ENCODE measurements at places on chromosomes 12 and 14.

- H3K36me3 ChIP-seq: peaks cover 3% of the 10 kb centered on the region
- no peak overlapping the region for H3K27ac ChIP-seq
- no peak overlapping the region for H3K4me3 ChIP-seq
- DNase-seq: no peak
- H3K27me3 ChIP-seq: no peaks in the 10 kb centered on the region
- no peaks in the 10 kb centered on the region for H3K4me1 ChIP-seq
Measured at GRCh38 chr14:30681752-30682355, 59.7 kb downstream of the SCFD1 start.

- no peaks in the 10 kb centered on the region for H3K27me3 ChIP-seq
- DNase-seq: no peak
- peaks cover 53% of the 10 kb centered on the region for H3K4me1 ChIP-seq
Measured at GRCh38 chr14:61561104-61561503, 134.2 kb upstream of the HIF1A start.

DNA sequence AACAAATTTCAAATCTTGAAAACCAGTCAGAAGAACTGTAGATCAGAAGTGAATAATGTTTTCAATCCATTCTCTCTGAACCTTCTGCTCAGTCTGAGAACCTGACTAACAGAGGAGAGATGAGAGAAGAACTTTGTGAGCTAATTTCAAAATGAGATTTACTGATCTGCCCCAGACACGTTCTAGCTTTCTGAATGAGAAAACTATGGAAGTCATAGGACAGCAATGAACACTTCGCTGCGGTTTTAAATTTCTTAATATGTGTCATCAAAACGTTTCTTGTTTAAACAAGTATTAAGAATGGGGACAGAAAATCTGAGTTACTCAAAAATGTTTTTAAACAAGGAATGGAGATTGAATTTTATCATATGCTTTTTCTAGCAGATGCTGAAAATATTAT lies 66.6 kb upstream of the FAR2 start:
- DNase-seq: no peak
- no peaks in the 10 kb centered on the region for H3K4me1 ChIP-seq
- no peak overlapping the region for H3K4me3 ChIP-seq
- H3K27me3 ChIP-seq: no peaks in the 10 kb centered on the region
- H3K36me3 ChIP-seq: no peaks in the 10 kb centered on the region

DNA sequence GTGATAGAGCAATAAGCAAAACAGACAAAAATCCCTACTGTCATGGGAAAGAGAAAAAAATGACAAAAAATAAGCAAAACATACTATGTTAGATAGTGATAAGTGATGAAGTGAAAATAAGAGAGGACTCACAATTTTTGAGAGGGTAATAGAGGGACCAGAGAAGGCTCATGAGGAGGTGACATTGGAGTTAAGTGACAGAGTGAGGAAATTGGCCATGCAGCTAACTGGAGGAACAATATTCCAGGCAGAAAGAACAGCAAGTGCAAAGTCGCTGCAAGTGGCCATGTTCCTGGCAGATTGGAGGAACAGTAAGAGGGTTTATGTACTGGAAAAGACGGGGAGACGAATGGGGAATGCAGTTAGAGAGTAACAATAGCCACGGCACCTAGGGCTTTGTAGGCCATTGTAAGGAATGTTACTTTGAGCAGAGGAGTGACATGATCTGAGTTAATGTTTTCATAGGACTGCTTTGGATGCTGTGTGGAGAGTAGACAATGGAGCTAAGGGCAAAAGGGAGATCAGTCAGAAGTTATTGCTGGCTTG lies 1.4 kb upstream of the SAV1 start:
- H3K4me1 ChIP-seq: peaks cover 17% of the 10 kb centered on the region
- peak overlapping the region; percentile 99 for H3K27ac ChIP-seq
- no peaks in the 10 kb centered on the region for H3K27me3 ChIP-seq
- no peaks in the 10 kb centered on the region for H3K36me3 ChIP-seq

GRCh38 chr14:43692706-43693105 lies 814.4 kb downstream of the FSCB start:
- no peak overlapping the region for H3K4me3 ChIP-seq
- no peaks in the 10 kb centered on the region for H3K27me3 ChIP-seq
- no peak for DNase-seq
- no peaks in the 10 kb centered on the region for H3K36me3 ChIP-seq
- H3K27ac ChIP-seq: no peak overlapping the region

DNA sequence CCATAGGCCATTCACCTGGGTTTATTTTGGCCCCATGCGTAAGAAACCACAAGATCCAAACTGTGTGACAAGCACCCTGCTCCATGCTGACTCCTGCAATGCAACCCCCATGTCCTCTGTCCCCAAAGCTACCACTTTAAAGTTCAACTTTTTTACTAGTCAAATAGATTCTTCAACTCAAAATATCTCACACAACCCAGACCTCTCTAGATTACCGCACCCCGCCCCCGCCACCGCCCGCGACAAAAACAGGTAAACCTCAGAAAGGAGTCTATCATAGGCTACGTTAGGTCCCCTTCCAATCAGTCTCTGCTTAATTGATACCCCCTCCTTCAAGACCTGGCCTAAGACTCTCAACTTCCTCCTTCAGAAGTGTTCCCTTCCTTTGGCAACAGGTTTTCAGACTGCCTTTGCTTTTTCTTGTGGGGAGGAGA lies 2.2 kb downstream of the ZFP36L1 start:
- peak overlapping the region; percentile 81 for H3K4me3 ChIP-seq
- peak overlapping the region; percentile 91 for H3K27ac ChIP-seq
- H3K36me3 ChIP-seq: peaks cover 9% of the 10 kb centered on the region
- H3K27me3 ChIP-seq: no peaks in the 10 kb centered on the region
- H3K4me1 ChIP-seq: peaks cover 35% of the 10 kb centered on the region
- DNase-seq: no peak

DNA sequence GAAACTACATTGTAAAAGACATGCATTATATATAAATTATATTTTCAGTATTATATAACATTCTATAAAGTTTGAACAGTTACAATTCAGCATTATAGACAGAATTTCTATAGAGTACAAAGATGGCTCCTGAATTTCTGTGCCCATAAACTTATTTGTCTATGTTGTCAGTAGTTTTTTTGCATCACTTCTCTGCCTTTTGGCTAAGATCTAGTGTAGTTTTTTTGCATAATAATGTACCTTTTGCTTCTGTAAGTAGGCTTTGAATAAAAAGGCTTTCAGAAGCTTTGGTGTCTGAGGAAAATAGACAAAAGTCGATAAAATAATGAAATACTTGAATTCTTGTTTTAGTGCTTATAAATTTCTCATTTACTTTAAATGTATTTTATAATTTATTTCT lies 11.1 kb downstream of the DNAL1 start:
- H3K36me3 ChIP-seq: no peaks in the 10 kb centered on the region
- no peak overlapping the region for H3K4me3 ChIP-seq
- H3K27ac ChIP-seq: no peak overlapping the region
- DNase-seq: no peak

- no peak for DNase-seq
- H3K27me3 ChIP-seq: no peaks in the 10 kb centered on the region
- H3K27ac ChIP-seq: no peak overlapping the region
- H3K4me1 ChIP-seq: no peaks in the 10 kb centered on the region
- no peaks in the 10 kb centered on the region for H3K36me3 ChIP-seq
Measured at GRCh38 chr12:129830796-129831195, 73.0 kb downstream of the TMEM132D start.

DNA sequence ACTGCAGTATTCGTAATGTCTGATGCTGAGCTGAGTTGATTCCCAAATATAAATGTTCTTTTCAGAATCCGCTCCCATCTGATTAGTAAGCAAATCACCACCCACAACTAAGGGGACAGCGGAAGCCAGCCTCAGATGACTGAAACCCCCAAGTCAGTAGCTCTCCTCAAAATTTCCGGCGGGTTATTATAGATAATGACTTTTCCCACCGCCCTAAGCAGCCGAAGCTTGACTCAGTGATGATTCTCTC lies 469 bp upstream of the LRFN5 start:
- no peak overlapping the region for H3K4me3 ChIP-seq
- DNase-seq: no peak
- no peaks in the 10 kb centered on the region for H3K36me3 ChIP-seq
- H3K4me1 ChIP-seq: peaks cover 44% of the 10 kb centered on the region

GRCh38 chr12:128258866-128259555 lies 8.0 kb upstream of the TMEM132C start:
- H3K4me3 ChIP-seq: no peak overlapping the region
- no peaks in the 10 kb centered on the region for H3K36me3 ChIP-seq
- no peaks in the 10 kb centered on the region for H3K4me1 ChIP-seq
- no peak overlapping the region for H3K27ac ChIP-seq

- DNase-seq: no peak
- H3K27ac ChIP-seq: no peak overlapping the region
Measured at GRCh38 chr12:95774311-95775045, 16.1 kb downstream of the NTN4 start.
